Upper lobe of right lung (tissue), 1 donor: ENCODE measurements at places on chromosomes 5 and 9. TPM values are rescaled to one million over a fixed set of nuclear protein-coding genes. Genes with fewer than 3 reads are reported as not detected.

DNA sequence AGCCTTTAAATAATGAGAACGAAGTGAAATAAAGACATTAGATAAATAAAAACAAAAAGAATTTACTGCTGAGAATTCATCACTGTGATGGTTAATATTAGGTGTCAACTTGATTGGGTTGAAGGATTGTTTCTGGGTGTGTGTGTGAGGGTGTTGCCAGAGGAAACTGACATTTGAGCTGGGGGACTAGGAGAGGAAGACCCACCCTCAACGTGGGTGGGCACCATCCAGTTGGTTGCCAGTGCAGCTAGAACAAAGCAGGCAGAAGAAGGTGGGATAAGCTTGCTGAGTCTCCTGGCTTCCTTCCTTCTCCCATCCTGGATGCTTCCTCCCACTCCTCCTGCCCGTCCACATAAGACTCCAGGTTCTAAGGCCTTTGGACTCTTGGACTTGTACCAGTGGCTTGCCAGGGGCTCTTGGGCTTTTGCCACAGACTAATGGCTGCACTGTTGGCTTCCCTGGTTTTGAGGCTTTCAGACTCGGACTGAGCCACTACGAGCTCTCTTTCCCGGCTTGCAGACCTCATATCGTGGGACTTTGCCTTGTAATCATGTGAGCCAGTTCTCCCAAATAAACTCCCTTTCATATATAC, 43.7 kb upstream of the ABL1 start:
- DNase-seq = no peak

GRCh38 chr5:2475902-2476301, 275.6 kb downstream of the IRX2 start:
- no peak for DNase-seq

- no peak for DNase-seq
These were observed 119.1 kb downstream of the HTR1A start for GRCh38 chr5:63843190-63843589.

GRCh38 chr5:135482381-135482933, 30.3 kb upstream of the TIFAB start:
- no peak for DNase-seq

GRCh38 chr5:14665949-14666348, 1.4 kb downstream of the OTULIN start:
- peak; percentile 64 for DNase-seq

- DNase-seq = no peak
These were observed 31.6 kb downstream of the TLE4 start for GRCh38 chr9:79603222-79603920.

- DNase-seq = no peak
These were observed 233.1 kb downstream of the RFK start for GRCh38 chr9:76161106-76161505.

GRCh38 chr9:26746357-26747072, 146.1 kb downstream of the CAAP1 start:
- no peak for DNase-seq

- no peak for DNase-seq
These were observed 7.9 kb upstream of the KCNMB1 start for GRCh38 chr5:170397059-170397458.

DNA sequence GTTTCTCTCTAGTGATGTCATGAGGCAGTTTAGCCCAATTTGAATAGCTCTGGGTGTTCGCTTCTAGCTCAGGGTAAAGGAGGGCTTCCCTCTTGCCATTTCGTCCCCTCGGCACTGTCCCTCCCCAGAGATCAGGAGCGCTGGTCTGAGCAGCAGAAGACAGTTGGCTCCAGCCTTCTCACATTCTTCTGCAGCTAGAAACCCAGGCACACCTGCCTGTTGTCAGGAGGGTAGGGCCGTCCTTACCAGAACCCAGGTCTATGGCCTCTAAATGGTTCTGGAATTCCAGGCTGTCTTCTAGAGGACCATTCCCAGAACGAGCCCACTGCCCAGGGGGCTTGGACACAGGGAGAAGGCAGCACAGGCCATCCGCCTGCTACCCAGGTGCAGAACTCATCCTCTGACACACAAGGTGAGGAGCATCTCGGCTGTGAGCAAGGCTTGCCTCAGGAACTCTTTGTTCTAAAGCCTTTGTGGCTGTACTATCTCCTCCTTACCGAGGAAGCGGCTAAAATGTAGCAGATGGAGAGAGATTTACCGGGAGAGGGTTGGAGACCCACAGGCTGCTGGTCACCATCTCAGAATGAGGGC, 255.6 kb upstream of the IRX2 start:
- peak; percentile 30 for DNase-seq

DNA sequence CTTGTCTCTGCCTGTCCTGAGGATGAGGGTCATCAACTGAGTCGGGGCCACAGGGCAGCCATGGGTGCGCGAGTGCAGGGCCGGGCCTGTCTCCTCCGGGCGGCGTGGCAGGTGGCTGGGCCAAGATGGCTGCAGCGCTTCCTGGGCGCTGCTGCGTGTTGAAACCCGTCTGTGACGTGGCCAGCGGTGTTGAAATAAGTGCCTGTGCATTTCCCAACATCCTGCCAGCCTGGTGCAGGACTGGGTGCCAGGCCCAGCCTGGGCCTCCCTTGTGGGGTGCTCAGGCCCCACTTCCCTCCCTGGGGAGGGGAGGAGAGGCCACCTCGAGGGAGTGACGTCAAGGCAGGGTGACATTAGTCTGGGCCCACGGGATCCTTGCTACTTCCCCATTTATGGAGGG, 45.5 kb downstream of the RXRA start:
- peak; percentile 93 for DNase-seq

GRCh38 chr5:178277346-178277745, 44.7 kb upstream of the PHYKPL start:
- no peak for DNase-seq

GRCh38 chr5:18097817-18098216, 463.6 kb downstream of the TAF11L14 start:
- DNase-seq = no peak

DNA sequence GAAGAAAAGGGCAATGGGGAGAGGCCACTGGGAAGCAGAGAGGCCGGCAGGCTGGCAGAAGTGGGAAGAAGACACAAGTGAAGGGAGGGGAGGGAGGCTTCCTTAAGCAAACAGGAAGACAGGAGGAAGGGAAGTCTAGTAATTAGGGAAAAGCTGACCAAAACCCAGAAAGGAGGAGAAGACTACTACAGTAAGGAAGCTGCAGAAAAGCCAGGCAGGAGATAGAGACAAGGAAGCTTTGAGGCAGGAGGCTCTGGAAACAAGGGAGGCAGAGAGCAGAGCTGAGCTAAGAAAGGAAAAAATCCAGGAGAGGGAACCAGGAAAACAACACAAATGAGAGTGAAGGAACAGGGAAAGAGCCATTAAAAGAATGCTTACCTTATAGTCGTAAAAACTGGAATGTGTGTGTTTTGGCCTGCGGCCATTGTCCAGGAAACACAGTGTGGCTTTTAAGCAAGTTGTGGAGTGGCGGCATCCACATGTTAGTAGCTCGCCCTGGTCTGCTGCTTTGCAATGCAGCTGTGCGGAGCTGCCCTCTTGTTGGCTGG, 317.1 kb upstream of the CLINT1 start:
- no peak for DNase-seq

GRCh38 chr9:12853051-12853450, 78.2 kb downstream of the LURAP1L start:
- no peak for DNase-seq

DNA sequence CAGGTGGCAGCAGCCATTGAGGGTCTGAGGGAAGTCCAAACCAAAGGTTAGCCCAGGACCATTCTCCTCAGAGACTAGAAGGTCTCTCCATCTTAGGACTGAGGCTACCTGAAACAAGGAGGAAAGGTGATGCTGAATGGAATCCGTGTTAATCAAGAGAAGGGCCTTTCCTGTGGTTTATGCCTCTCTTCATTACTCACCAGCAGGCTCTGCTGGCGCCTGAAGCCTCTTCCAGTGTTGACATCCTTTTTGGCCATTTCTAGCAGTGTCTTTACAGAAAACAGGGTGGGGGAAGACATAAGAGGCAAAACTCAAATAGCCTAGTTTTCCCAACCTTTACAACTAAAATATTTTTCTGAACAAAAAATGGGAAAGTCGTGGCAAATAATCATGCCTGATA, 98.0 kb downstream of the ENC1 start:
- no peak for DNase-seq

DNA sequence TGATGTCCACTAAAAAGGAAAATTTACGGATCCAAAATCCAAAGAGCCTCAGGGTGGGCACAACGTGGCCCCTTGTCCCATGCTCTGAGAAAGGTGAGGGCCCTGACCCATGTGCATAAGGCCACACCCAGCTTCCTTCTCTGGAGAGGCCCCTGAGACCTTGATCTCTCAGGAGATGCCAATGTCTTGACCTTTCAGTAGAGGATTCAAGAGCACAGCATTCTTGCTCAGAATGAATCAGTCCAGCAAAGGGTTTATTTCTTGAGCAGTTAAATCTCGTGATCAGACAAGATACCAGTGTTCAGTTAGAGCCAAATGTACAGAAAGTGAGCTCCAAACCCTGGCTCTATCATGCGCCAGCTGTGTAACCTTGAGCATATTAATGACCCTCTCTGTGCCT, 115.9 kb upstream of the DAPK1 start:
- no peak for DNase-seq

DNA sequence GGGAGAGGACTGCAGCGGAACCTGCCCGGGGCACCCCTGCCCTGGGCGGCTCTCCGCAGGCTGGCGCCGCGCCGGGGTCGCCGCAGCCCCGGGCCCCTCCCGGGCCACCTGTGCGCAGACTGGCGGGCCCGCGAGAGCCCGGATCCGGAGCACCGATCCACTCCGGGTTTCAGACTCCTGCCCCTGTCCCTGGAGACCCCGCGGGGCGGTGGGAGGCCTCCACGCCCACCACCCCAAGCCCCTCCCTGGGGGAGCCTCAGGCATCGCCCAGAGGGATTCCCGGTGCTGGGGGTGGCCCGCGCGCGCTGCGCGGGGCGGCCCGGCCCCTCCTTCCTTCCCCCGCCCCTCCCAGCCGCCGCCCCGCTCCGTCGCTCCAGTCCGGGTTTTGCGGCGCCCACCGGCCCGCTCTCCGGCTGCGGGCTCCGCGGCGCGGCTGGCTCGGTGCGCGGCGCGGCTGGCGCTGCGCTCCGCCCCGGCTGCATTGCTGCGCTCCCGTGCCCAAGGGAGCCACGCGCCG, at the start of gene UNC5A:
Gene UNC5A (plus strand): TSS at position 479 of the 517 bp plus-strand sequence. CDS start 192 bp downstream, outside the sequence.
- no peak for DNase-seq

DNA sequence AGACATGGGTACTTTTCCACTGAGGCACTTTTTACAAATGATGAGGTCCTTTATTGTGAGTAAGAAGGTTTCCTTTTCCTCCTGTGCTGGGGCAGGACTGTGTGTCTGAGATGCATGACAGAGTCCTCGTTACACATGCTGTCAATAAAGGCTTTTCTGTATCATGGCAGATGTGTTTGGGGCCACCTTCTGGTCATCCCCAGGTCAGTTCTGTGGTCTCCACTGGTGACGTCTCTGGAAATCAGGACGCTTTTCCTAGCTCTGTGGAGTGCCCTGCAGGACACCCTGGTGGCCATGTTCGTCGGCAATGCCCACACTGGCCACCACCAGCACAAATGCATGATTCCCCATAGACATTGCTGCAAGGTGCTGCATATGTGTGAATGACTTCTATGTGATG, 2.8 kb downstream of the CMBL start:
- DNase-seq = no peak

GRCh38 chr9:24820196-24820595, 274.5 kb upstream of the IZUMO3 start:
- DNase-seq = no peak

GRCh38 chr5:138753794-138754698, 821 bp downstream of the CTNNA1 start:
- peak; percentile 94 for DNase-seq

GRCh38 chr9:70044490-70045307, 1.1 kb downstream of the MAMDC2 start:
- DNase-seq = no peak

GRCh38 chr5:146766013-146766412, 112.5 kb downstream of the PPP2R2B start:
- no peak for DNase-seq

DNA sequence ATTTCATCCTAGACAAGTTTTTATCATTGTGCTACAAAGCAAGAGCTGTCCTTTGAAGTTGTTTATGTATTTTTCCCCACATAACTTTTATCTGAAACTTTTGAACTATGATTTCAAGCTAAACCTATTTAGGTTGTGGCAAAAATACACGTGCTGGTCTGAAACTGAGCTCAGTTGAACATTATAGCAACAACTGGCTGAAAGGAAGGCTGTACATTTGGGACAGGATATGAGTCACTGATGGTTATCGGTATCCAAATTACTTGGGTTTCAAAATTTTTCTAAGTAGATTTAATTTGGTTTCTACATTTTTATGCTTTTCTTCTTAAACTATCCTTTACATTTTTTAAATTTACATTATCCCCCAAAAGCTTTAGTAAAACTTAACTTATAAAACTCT, 627.3 kb upstream of the NUDT12 start:
- DNase-seq = no peak

GRCh38 chr5:43548358-43548757, 8.5 kb downstream of the PAIP1 start:
- no peak for DNase-seq

DNA sequence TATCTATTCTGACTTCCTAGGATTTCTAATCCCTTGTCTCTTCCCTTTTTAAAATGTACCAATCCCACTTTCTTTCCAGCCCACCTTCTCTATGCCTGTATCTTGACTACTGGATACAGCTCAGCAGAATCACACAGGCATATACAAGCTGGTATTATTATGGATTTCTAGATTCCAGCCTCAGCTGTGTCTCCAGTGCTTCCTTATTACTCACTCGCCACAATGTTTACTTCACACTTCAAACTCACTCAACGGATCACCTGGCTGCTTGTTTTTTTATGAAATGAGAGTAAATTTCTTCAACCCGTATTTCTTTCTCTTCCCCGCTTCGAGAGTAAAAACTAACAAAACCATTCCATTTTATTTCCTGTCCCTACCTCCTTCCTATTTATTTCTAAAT, 38.8 kb downstream of the CWC27 start:
- DNase-seq = no peak

- no peak for DNase-seq
These were observed 37.6 kb downstream of the SVEP1 start for GRCh38 chr9:110541950-110542349.

DNA sequence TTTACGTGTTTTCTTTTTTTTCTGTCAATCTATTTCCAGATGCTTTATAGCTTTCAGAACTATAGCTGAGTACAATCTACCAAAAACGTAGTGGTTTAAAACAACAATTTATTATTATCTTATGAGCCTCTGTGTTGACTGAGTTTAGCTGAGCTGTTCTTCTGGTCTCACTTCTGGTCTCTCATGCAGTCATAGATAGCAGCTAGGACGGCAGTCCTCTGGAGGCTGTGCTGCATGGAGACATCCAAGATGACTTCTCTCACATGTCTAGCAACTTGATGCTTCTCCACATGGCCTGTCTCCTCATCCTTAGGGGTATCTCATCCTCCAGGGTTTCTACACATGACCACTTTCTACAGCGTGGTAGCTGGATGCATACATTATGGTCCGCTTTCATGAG, 22.0 kb upstream of the RAD23B start:
- DNase-seq = no peak

GRCh38 chr5:612498-613424, 621 bp downstream of the CEP72 start:
- no peak for DNase-seq

Gene SNCAIP
- total RNA-seq = 4.0 TPM

Gene SPINK4
- not detected for total RNA-seq

Gene APC
- 54.1 TPM for total RNA-seq

Gene PCDHGB1
- total RNA-seq = 2.0 TPM

Gene SAXO1
- total RNA-seq = 0.12 TPM

Gene TMEM267
- total RNA-seq = 12.0 TPM

Gene LCN1
- total RNA-seq = not detected

Gene HAVCR1
- total RNA-seq = not detected

Gene EQTN
- total RNA-seq = not detected

Gene PCDHGA8
- 1.2 TPM for total RNA-seq

Gene SPEF2
- 9.9 TPM for total RNA-seq

Gene IQGAP2
- total RNA-seq = 31.0 TPM

Gene LHX6
- total RNA-seq = 16.9 TPM
